ENCODE measurements at places on chromosomes 5 and 9.

DNA sequence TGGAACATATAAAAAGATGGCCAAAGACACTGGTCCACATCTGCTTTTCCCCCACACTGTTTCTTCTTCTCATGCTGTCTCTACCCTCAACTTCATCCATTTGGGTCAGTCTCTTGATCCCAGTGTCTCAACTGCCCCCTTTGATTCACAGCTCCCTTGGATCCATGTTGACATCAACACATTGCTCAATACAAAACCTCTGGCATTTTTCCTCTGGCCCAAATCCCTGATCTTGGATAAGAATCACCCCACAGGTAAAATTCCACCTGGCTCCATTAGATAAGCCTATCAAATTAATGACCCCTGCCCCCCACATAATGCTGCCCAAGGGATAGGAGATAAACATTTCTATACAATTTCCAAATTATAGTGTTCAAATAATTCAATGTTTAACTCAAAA lies 229.8 kb downstream of the TLE1 start:
- DNase-seq: no peak

DNA sequence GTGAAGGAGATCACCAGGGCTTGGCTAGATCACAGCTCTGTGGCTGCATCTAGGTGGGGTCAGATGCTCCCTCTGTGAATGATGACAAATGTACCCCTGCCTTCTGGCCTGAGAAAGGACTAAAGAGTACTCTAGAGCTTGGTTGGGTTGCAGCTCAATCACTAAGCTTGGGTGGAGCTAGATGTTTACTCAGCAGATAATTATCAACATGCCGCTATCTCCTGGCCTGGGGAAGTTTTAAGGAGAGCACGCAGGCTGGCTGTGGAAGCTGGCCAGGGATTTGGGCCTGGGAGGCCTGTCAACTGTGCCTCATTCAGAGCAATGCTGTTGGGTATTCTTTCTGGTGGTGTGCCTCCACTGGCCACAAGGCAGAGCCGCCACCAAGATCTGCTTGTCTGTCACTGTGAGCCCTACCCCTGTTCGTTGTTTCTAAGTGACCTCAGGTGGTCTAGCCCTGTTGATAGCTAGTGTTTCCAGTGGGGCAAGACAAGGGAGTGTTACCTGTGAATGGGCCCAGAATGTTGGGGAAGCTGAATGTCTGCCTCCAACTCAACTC lies 181.7 kb downstream of the ADGRV1 start:
- DNase-seq: no peak

DNA sequence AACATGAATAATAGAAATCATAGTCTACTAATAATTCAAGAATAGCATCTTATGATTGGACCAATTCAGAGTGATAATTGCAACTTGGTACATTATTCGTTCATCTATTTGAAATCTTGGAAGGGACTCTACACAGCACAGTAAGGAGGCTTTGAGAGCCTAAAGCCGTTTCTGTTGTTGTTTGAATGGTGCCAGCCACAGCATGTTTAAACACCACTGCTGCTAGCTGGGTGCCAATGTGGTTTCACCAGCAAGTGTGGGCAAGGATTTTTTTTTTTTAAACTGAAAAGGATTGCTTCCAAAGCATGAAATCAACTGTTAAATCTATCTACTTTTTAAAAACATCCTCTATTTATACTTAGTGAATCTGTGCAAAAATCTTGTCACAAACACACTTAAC lies 253.9 kb upstream of the MAP3K1 start:
- DNase-seq: no peak

DNA sequence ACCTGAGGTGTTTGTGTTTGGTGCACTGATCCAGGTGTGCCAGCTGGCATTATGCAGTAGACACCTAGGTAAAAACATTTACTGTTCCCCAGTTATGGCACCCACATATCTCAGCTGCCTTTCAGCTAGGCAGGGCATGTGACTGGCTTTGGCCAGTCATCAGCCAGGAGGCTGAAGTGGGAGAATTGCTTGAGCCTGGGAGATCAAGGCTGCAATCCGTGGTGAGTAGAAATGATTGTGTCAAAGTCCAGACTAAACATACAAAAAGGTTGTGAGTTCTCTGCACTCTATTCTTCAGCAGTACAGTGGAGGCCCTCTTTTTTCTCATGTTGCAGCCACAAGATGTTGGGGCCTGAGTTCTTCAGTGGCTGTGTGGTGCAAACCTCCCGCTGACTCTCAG lies 3.2 kb upstream of the FBLL1 start:
- DNase-seq: no peak

DNA sequence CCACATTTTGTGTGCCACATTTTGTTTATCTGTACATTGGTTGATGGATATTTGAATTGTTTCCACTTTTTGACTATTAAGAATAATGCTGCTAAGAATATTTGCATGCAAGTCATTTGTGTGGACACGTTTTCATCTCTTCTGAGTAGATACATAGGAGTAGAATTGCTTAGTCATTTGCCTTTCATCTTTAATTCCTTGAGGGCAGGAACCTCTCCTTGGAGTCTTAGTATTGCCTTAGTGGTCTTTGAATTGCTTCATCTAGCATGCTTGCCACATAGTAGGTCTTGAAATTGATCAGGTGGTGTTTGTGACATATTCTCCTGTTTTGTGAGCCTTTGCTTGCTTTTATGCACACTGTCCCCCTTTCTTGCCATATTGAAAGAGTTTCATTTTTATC lies 128.5 kb downstream of the NR3C1 start:
- DNase-seq: no peak
